ENCODE measurements at places on chromosomes 1 and 21.

DNA sequence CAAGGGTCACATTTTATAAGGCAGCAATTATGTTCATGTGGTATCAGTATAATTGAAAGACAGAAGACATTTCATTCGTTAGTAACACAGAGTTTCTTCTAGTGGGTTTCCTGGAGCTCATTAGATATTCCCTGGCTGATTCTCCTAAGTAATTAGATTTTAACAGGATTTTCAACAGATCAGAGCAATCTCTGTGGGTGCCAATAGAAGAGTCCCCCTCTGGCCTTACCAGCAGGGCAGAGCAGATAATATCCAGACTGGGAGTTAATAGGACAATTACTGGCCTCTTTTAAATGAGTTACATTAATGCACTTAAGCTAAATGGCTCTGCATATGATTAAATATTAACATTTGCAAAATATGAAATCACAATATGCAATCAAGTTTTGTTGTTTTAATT, 74.2 kb upstream of the FOXD3 start:
- no peak for DNase-seq

GRCh38 chr21:16028142-16028541, 298.4 kb downstream of the USP25 start:
- DNase-seq: no peak

DNA sequence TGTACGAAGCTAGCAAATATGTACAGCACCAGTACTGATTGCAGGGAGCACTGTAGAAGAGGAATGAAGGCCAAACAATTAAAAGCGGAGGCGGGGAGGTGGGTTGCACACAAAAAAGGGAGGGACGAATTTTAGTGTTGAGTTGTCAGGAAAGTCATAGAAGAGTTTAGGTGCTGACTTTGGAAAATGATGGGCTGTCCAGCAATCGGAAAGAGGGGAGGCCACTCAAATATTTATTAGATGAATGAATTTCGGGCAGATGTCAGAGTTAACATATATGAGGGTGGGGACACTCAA, 537 bp upstream of the ANKRD13C start:
- DNase-seq: no peak

DNA sequence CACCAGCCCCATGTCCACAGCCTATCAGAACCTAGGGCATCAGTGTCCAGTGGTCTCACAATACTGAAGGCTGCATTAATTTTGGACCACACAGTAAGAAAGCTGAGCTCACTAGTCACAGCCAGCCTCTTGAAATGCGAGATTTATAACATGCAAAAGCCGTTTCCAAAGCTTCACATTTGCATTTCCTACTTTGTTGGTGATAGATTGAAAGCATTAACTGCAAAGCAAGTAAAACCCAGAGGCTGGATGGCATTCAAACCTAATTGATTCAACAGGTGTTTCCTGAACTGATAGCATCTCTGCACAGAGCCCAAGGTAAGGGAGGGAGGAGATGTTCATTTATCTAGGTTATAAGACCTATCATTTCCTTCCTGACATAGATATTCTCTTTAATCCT, 410.1 kb downstream of the OMA1 start:
- no peak for DNase-seq

DNA sequence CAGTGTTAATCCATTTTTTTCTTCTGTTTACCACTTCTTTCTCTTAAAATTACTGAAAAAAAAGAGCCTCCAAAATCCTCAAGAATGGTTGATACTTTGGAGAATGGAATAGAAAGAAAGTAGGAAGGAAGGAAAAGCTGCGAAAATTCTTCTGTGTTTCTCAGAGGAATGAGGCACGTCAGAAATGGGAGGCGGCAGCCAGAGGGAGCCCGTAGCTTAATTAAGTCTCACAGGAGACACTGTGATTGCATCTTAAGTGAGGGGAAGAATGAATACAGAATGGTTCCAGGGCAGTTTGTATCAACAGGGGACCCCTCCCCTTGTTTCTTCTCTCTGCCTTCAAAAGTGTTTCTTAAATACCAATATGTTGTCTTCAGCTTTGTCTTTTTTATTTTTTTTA, 1099.5 kb downstream of the PLA2G4A start:
- no peak for DNase-seq

DNA sequence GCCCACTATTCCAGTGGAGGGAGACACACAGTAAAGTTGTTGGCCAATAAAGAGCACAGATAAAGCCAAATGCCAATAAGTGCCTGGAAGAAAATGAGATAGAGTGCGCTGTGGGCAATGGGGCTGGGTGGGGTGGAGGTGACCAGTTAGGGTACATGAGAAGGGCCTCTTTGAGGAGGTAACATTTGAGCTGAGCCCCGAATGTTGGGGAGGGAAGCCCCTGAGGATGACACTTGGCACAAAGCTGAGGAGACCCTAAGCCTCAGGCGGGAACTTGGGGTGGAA, 979 bp downstream of the S100A9 start:
- no peak for DNase-seq

- peak; percentile 36 for DNase-seq
Observed at GRCh38 chr1:246492611-246493245, 14.4 kb downstream of the SMYD3 start.

GRCh38 chr1:8905582-8906191, 27.2 kb upstream of the ENO1 start:
- peak; percentile 74 for DNase-seq

GRCh38 chr1:86696522-86696921, 7.9 kb upstream of the SH3GLB1 start:
- no peak for DNase-seq

GRCh38 chr1:7491109-7491817, 279.8 kb upstream of the VAMP3 start:
- DNase-seq: no peak

GRCh38 chr1:183209533-183210158, 23.6 kb downstream of the LAMC2 start:
- DNase-seq: no peak

DNA sequence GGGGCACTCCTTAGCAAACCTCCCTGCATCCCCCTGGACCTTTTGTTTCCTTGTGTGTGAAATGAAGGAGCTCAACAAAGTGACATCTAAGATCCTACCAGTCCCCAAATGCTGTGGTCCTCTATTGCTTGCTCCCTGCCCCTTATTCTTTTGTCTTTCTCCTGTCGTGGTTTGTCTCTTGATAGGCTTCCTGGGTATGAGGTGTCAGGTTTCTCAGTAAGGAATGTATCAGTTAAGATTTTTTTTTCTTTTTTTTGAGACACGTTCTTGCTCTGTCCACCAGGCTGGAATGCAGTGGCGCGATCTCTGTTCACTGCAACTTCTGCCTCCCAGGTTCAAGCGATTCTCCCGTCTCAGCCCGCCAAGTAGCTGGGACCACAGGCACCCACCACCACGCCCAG, 16.8 kb downstream of the CNIH3 start:
- DNase-seq: no peak

DNA sequence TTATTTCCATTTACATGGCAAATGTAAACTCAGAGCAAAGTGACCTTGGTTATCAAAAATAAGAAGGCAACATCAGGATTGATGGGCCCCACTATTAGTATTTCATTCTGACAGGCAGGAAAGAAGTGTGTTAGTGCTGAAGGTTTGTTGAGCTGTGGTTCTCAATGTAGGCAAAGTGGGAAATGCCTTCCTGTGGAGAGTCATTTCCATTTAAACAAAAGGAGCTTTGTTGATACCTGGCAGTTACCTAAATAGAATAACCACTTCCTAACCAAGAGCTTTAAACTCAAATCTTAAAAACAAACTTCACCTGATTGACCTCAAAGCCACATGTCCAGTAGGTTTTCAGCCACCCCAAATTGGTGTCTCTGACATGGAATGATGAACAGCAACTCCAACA, 579.9 kb upstream of the BEND5 start:
- no peak for DNase-seq

- DNase-seq: no peak
Observed at GRCh38 chr1:165496501-165496900, 47.3 kb upstream of the LRRC52 start.

DNA sequence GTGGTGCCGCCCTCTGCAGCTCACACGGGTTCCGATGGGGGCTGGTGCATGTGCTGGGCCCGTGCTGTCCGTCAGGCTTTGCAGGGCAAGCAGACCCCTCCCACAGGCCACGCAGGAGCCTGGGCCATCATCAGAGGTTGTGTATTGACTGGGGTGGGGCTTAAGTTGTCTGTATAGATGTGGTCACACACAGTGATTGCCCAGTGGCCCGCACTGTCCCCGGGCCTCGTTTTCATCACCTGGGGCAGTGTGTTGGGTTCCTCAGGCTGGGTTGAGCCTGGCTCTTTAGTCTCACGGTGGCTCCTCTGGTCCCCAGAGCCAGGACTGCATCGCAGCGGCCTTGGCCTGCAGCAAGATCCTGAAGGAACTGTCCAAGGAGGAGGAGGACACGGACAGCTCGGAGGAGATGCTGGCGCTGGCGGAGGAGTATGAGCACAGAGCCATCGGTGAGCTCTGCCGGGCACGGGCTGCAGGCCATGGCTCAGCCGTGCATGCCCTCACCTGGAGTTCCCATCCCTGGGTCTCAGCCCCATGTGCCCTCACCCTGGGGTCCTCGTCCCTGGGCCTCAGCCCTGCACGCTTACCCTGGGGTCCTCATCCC, 44.1 kb downstream of the TRPM2 start:
- no peak for DNase-seq

DNA sequence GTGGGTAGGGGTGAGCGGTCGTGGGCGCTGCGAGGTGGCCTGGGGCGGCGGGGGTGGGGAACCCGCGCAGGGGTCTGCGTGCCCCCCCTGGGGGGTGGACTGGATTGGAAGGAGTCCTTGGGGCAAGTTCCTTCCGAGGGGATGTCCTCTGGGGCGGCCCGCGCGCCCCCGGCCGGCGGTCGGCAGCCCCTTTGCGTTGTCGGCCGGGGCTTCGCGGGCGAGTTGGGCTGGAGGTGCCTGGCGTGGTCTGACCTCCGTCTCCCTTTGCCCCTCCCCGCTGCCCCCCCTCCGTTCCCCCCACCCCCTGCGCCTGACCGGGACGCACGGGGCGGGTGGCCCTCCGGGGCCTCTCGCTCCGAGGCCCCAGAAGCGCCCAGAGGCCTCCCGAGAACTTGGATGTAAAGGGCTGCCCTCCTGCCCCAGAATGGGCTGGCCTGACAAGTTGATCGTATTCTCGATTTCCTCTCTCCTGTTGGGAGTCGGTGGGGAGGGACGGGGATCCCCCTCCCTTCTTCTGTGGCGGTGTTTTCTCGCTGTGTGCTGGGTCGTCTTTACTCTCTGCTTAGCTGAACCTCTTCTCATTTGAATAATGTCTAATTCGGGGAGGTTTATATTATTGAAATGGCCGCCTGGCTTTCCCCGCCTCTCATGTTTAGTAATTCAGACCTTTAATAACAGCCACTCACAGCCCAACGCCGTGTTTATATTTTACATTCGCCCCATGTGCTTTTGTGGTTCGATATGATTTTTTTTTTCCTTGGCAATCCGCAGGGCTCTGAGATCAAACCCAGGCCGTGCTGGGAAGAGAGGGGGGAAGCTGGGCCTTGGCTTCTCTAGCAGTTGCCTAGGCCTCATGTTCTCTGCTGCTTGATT, 1.3 kb downstream of the POU2F1 start:
- DNase-seq: no peak

DNA sequence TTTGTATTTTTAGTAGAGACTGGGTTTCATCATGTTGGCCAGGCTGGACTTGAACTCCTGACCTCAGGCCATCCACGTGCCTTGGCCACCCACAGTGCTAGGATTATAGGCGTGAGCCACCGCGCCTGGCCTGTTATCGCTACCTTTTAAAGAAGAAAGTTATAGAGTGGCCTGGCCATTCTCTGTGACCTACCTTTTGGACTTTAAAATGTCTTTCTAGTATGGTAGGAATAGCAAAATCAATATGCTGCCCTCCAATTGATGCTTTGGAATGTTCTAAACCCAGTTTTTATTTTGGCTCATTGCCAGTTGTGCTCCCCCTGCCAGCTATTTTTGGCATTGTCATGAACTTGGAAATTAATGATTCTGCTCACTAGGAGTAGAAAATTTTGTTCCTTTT, 19.9 kb downstream of the HIPK1 start:
- no peak for DNase-seq

GRCh38 chr1:119254067-119254720, 113.7 kb upstream of the WARS2 start:
- DNase-seq: no peak

DNA sequence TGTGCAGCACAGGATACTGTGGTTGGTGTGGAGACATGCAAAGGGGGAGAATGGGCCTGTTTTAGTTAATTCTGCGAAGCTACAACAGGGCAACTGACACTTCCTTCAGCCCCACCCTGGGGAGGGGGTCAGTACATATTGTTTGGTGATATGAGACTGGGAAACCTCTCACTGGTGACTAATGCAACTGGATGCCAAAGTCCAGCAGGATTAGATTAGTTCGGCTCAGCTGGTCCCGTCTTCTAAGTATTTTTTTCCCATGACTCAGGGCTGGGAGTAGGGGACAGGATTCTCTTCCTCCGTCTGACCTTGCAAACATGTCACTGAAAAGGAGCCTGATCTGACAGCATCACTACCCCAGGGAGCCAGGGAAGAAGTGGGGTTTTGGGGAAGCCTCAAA, 43.0 kb downstream of the PLXNA2 start:
- no peak for DNase-seq

- DNase-seq: no peak
Observed at GRCh38 chr1:154344977-154345837, 19.9 kb downstream of the ATP8B2 start.

- no peak for DNase-seq
Observed at GRCh38 chr1:183583466-183583865, 6.8 kb downstream of the NCF2 start.

DNA sequence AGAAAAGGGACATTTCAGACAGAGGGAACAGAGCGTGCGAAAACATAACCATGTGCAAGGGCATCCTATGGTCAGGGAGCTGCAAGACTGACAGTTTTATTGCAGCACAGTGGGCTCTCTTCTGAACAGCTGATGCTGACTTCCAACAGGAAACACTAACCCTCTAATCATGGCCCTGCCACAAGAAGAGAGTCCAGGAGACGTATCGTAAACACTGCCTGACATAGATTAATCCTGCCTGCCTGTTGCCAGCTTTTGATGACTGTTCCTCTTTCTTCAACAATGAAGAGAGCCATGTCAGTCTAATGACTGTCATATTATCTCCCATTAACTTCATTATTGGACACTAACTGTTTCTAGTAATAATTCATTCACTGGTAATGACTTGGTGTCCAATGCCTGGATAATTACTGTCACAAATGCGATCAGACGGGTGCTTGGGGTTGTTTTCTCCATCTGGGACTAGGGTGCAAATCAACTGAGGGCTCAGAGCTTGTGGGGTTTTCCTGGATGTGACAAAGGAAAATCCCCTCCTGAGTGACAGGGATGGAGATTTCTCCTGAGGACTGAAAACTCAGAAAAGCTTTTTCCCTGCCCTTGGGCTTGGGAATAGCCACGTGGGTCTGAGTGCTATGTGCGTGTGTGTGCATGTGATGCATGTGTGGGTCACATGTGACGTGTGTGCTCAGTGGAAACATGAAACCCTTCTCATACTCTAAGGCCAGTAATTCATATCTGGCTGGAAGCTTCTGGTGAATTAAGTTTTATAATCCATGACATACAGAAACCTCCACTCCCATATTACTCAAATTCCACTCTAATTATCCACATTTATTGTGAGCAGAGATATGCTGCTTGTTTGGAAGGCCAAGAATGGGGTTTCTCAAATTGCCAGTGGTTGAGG, 144.0 kb upstream of the PLXNA2 start:
- no peak for DNase-seq

GRCh38 chr1:50268049-50268448, 155.2 kb downstream of the DMRTA2 start:
- DNase-seq: no peak
